ENCODE measurements at places on chromosomes 7 and 10. TPM values are rescaled to one million over a fixed set of nuclear protein-coding genes. Genes with fewer than 3 reads are reported as not detected.

DNA sequence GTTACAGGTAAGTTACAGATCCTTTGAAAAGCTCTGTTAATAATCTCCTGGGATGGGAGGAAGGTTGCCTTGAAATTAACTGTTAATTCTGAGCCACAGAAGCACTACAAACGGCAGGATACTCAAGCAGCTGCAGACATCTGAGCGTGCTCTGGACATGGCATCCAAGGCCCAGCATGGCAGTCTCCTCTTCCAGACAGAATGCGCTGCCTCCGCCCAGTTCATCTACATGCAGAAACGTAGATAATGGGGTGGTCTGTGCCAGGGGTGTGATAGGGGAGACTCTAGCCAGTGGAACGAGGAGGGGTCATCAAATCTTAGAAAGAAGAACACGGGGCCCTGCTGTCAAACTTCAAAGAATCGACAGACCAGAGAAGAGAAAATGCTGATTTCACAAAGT lies 13.8 kb downstream of the VIPR2 start:
- DNase-seq, result no peak

GRCh38 chr7:151895631-151896031 lies 18.7 kb upstream of the PRKAG2 start:
- DNase-seq, result no peak

The LOXL4 gene
- not detected for total RNA-seq

The INMT gene
- total RNA-seq, result 0.32 TPM

DNA sequence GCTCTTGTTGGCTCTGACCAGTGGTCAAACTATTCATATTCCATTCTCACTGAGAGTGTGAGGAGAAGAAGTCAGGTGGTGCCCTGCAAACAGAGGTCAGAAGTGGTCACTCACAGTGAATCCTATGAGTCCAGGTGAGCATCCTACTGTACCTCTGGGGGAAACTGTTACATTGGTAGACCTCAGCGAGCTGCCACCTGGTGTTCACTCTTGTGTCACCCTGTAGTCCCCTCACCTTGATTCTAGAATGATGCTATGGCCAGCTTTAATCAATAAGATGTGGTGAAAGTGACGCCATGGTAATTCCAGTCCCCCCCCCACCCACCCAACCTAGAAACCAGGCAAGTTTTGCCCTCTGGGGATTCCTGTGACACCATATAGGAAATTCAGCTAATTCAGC lies 1.2 kb upstream of the AMPH start:
- DNase-seq, result no peak

The AKR1C8 gene
- total RNA-seq, result not detected

- DNase-seq, result no peak
Observed at GRCh38 chr10:53909791-53910190, 891.2 kb downstream of the PCDH15 start.

The OR9A2 gene
- 0.37 TPM for total RNA-seq

The PPP1R17 gene
- total RNA-seq, result not detected

GRCh38 chr10:53256623-53257022 lies 484.0 kb upstream of the MBL2 start:
- DNase-seq, result no peak

DNA sequence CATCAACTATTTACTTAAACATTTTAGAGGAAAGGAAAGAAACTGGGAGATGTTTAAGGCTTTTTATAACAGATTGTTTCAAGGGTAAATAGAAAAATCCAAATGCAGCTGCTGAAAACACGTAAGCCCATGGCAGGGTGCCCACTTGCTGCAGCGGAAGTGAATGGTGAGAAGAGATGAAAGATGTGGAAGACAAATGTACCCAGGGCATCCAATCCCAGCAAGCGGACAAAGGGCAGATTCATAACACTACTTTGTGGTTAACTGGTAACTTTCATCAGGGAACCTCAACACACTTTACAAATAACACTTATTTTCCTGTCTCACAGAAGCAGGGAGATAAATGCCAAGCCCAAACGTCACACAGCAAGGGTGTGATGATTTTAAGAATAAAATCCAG lies 358.4 kb downstream of the KCNMA1 start:
- DNase-seq, result no peak

- DNase-seq, result no peak
Observed at GRCh38 chr10:124665980-124666379, 78.2 kb downstream of the FAM53B start.

- no peak for DNase-seq
Observed at GRCh38 chr10:30056767-30057355, 2.5 kb downstream of the JCAD start.

- no peak for DNase-seq
Observed at GRCh38 chr10:75191821-75192568, 18.6 kb upstream of the VDAC2 start.

DNA sequence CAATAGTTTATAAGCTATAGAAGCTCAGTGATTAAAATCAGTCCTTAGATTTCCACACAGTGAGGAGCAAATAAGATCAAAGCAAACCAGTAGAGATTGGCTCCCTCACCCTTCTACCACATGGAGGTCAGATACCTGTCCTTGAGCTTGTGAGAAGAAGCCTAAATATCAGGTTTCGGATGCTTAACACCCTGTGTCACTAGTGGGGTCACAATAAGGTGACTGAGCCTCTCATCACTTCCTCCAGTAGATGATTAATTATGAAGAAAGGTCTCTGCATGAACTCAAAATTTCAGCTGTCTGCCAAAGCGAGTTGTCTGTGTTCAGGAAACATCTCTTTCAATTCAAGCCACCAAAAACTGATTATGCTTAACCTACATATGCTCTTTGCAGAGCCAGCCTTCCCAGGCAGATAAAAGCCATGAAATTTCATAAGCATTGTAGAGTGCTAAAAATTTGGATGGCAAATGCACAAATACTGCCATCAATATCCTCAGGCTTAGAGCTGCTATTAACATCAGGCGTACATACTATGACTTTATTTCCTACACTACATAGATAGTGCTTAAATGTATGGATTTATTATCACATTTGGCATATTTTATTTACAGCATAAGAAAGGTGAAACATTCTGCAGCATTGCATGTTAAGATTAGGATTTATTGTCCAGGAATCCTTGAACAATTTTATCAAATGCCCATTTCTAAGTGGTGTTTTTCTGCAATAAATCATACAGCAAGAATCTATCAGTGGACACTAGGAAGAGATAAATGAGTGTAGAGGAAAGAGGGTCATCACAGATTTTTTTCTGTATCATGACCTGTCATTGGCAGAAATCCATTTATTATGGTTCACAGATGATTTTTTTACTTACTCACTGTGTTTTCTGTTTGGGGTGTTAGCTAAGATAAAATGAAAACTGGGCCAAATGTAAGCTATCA lies 285.1 kb upstream of the SP8 start:
- no peak for DNase-seq

DNA sequence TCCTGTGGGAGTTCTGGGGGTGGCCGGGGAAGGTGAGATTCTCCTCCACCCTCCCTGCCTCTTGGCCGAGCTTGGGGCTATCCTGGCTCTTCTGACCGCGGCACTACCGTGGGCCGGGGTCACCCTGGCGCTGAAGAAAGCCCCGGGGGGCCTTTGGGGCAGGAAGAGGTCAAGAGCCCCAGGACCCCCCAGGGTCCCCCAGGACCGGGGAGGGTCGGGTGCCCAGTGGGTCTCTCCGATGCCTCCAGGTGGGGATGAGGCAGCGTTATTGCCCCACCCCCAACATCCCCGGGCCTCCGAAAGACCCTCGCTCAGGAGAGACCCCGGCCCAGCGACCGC lies 439 bp upstream of the KNDC1 start:
- no peak for DNase-seq

DNA sequence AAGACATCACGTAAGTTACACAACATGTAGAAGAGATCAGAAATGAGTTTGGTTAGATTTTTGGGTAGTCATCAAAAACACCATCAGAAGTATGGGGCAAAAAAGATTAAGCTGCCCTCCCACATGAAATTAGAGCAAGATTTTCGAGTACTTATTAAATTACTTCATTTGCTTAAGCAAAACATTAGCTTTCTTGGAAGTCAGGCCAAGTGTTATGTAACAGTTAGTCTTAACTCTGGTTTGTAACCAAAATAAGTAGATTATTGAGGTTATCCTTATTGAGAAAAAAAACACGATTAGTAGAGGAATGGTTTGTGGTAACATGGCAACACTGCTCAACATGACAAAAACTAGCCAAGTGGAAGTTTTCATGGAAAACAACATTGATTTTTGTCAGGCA lies 37.9 kb downstream of the HBP1 start:
- no peak for DNase-seq

The FLNC gene
- 0.06 TPM for total RNA-seq

DNA sequence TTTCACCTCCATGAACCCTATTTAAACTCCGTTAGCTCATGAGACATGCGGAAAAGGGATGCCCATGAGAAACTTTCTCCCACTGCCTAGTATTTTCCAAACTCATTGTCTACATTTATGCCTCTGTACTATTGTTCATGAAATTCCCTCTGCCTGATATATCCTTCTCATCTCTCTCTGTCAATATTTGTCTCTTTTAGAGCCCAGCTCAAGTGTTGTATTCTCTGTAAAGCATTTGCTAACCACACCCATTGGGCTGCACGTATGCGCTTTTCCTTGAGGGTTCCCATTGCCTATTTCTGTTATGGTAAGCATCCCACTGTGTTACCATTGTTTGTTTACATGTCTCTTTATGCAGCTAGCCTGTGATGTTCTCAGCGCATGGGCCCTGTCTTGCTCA lies 211.4 kb downstream of the MDFIC start:
- DNase-seq, result no peak

DNA sequence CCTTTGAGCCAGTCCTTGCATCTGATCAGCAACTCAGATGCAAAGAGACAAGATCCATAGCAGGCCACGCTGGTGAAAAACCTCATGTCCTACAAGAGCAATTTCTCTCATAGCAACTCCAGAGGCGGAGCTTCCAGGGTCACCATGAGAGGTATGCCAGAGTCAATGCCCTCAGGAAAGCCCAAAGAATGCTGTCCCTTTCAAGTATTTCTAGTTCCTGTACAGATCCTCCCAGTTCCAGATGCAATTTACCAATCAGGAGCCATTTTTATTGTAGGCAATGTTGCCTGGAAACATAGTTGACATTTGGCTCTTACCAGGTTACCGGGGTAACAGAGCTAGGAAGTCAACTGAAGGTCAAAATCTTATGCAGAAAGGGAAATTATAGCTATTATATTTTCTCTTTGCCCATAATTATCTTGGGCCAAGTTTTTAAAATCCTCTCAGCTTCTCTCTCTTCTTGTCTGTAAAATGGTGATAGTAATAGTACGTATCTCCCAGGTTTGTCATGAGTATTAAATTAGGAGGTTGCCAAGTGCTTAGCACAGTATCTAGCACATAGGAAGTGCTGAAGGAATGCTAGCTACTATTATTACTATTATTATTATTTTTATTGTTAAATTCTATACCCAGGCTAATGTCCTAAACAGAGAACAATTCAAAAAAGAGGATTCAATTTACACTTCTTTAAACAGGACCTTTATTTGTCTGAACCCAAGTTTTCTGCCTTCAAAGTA lies 46.3 kb upstream of the TM9SF3 start:
- no peak for DNase-seq

GRCh38 chr7:131119381-131119780 lies 208.3 kb upstream of the MKLN1 start:
- no peak for DNase-seq

The MEST gene
- total RNA-seq, result 1.5 TPM

DNA sequence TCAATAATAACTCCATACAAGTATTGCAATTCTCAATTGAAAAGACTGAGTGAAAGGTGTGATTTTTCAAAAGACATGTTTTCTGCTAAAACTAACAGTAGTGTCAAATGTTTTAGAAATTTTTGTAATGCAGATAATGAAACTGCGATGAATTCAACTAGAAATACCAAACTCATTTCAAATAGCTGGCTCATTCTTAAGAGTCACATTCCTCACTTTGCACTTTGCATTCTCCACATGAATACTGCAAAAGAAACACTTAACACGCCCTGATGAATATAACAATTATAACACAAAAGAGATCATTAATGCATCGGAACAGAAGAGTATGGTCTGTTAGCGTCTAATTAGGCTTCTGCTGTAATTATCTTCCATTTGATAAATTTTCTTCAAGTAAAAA lies 15.5 kb upstream of the TSPAN12 start:
- DNase-seq, result no peak

The MAP3K8 gene
- 21.6 TPM for total RNA-seq

DNA sequence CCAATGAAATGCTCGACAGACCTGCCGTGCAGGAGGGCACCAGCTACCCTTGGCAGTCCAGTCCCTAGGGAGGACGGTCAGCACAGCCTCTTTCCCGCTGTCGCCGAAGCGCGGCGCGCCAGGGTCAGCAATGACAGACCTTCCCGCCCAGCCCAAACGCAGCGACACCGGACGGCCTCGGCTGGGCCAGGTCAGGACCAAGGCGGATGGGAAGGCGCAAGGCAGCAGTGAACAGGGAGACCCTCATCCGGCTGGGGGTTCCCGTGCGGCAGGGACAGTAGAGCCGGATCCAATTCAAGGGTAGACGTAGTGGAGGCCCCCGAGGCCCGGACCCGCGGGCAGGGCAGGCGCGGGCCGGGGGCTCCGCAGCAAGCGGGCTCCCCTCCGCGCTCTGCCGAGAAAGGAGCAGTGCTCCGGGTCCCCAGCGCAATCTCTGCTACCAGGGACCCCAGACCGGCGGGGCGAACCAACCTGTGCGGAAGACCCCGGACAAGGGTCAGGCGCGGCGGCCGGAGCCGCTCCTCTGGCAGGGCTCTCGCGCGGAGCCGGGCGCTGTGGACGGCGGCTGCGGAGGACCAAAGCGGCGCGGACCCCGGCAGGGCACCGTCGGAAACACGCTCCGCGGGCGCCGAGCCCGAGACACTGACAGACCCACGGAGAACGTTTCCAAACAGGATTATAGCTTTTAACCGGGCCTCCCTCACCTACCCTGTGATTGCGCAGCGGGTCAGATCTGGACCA lies at the start of gene SEC31B:
SEC31B (minus strand) TSS at position 551 of the 741 bp plus-strand sequence. CDS start 2,909 bp downstream, outside the sequence.
- DNase-seq, result no peak

DNA sequence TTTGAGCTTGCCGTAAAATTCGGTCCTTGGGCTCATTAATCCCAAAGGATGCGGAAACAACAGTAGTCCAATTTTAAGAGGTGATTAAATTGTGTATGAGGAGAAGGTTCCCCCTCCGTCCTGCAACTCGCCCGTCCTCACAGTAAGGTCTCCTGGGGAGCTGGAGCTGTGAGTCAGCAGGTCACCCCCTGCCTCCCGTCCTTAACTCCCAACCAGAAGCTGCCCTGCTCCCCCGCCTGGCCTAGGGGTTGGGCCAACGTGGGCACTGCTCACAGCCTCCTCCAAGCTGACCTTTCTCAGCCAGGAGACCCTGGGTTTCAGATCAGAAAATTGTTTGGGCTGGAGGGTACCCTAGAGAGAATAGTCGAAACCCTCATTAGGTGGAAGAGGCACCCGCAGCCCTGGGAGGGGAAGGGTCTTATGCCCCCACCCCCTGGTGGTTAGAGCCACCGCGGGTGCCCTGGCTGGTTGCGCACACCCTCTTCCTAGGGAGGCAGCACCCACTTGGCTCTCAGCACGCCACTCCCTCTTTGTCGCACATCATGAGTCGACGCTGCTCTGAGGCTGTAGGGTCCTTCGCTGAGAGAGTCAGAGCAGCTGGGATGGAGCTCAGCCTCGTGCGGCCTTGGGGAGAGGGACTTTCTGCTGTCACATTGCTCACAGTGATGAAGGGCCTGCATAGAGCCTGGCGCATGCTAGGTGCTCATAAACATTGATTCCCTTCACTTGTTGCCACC lies 131.2 kb downstream of the TACC2 start:
- DNase-seq, result no peak
